Hepatocyte (in vitro differentiated cells): ENCODE measurements at places on chromosomes 12 and 14. TPM values are rescaled to one million over a fixed set of nuclear protein-coding genes. Genes with fewer than 3 reads are reported as not detected.

DNA sequence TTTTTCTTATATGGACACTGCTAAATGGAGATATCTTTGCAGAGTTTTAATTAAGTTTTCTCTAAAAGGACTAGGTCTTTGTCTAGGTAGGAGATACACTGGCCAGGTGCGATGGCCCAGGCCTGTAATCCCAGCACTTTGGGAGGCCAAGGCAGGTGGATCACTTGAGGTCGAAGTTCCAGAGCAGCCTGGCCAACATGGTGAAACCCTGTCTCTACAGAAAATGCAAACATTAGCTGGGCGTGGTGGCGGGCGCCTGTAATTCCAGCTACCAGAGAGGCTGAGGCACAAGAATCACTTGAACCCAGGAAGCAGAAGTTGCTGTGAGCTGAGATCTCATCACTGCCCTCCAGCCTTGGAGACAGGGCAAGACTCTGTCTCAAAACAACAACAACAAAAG lies 17.1 kb upstream of the CERS5 start:
- DNase-seq: no peak

Gene COL2A1
- total RNA-seq: 32.7 and 52.5 TPM in 2 replicates

GRCh38 chr12:105704787-105705186 lies 374.3 kb downstream of the C12orf75 start:
- DNase-seq: no peak

GRCh38 chr14:55336162-55336561 lies 64.9 kb downstream of the FBXO34 start:
- DNase-seq: no peak

Gene NYNRIN
- 41.7 and 56.5 TPM in 2 replicates for total RNA-seq

GRCh38 chr14:85037411-85037810 lies 492.5 kb upstream of the FLRT2 start:
- DNase-seq: no peak

DNA sequence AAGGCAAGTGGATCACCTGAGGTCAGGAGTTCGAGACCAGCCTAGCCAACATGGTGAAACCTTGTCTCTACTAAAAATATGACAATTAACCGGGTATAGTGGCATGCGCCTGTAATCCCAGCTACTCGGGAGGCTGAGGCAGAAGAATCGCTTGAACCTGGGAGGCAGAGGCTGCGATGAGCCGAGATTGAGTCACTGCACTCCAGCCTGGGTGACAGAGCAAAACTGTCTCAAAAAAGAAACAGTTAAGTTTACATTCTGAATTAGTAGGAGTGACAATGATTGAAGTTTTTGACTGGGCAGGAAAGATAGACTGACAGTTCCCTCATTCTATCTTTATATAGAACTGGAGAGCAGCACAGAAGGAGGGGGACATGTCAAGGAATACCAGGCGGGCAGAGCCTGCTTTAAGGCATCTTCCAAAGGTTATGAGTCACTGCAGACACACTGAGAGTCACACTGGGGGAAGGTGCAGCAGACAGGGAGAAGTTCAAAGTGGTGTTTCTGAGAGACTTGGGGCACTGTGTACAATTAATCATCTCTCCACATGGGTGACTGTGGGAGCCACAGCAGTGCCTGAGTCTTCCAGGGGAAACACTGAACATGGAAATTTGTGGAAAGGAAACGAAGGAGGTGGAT lies 42.8 kb upstream of the RNASE3 start:
- peak; percentile 41 for DNase-seq

DNA sequence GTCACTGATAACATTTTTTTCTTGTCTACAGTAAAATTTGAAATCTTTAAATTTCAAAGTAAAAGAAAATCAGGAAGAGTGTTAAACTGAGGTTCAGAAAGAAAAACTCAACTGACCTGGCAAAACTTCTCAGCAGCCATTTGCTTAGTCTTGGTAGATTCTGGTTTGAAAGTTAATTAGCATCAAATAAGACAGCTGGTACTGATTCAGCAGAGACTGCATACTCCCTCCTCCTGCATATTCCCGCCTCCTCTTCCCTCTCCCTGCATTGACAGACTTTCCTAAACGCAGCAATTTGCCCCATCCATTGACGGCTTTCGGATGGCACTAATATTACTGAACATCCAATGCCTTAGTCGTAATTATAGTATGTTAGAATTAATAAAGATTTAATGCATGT lies 520.8 kb downstream of the FLRT2 start:
- DNase-seq: no peak

GRCh38 chr14:23358042-23358441 lies 5.4 kb upstream of the SLC22A17 start:
- DNase-seq: no peak

DNA sequence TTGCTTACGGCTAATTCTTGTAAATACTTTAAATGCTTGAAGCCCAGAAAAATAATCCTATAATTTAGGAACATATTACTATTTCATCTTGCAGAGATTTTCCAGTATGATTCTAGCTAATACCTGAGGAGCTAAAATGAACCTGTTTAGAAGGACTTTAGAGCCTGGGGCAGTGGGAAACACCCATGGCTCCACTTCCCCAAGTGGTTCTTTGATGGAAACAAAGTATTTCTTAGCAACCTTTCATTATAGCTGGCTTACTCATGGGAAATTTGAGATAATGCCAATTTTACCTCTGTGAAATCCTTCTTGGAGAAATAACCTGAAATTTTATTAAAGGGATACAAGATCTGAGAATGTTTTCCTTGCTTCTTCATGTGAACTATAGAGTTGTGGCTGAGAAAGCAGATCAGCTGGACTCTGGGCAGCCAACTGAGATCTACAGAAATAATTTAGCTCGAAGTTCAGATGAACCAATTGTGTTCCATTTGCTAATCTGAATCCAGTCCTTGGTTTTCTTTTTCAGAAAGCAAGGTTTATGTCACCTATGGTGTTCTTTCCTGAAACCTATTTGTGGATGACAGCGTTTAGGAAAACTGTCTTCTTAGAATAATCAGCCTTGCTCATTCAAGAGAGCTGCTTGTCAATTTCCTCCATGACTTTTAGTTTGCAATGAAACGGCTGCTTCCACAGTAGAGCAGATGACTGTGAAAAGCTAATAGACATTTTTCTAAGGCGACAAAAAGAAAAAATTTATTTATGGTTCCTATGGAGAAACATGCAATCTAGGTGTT lies 141.8 kb upstream of the CPM start:
- no peak for DNase-seq

GRCh38 chr14:63438065-63438757 lies 105.0 kb downstream of the PPP2R5E start:
- DNase-seq: peak; percentile 58

- DNase-seq: no peak
These were observed 6.9 kb upstream of the CMKLR1 start for GRCh38 chr12:108345716-108346633.

Gene TMCC3
- total RNA-seq: 4.5 and 7.8 TPM in 2 replicates

Gene OSGEP
- total RNA-seq: 51.6 and 60.1 TPM in 2 replicates

GRCh38 chr12:131372171-131372475 lies 338.8 kb upstream of the SFSWAP start:
- no peak for DNase-seq

Gene TAS2R7
- total RNA-seq: not detected in 2 replicates

Gene PLCZ1
- not detected in 2 replicates for total RNA-seq

GRCh38 chr12:108538616-108539195 lies 22.3 kb downstream of the SART3 start:
- DNase-seq: no peak

DNA sequence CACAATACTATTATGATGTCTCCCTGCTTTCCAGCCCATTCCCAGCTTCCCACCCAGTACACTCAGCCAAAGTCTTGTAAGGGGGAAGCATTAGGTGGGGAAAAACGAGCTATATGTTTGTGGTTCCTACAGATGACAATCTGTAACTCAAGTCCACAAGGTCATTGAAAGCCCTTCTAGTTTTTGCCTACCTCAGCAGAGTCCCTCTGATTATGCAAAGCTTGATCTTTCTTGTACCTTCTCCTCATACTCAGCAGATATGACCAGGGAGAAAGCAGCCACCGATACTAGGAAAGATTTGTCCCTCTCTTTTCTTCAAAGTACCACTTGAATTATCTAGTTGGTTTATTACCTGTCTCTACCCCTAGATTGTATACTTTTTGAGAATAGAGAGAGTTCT lies 10.6 kb downstream of the CMAS start:
- DNase-seq: no peak

Gene GDF11
- 7.9 and 10.8 TPM in 2 replicates for total RNA-seq

GRCh38 chr12:66453844-66454243 lies 151.6 kb downstream of the HELB start:
- DNase-seq: no peak

Gene AQP2
- 0.08 and 1.4 TPM in 2 replicates for total RNA-seq

Gene LRRIQ1
- total RNA-seq: 0.13 TPM in 1 of 2 replicates, not detected in the other

Gene WNT1
- total RNA-seq: not detected in 2 replicates
